ENCODE measurements at places on chromosomes 3 and 15.

- DNase-seq = no peak
Measured at GRCh38 chr3:128559486-128560225, 66.7 kb upstream of the GATA2 start.

GRCh38 chr3:133213937-133214336 is 175.7 kb downstream of the TMEM108 start:
- DNase-seq = no peak

GRCh38 chr3:45841420-45841756 is 531 bp downstream of the LZTFL1 start:
- DNase-seq = no peak

GRCh38 chr15:64017591-64018163 is 28.6 kb downstream of the DAPK2 start:
- no peak for DNase-seq

DNA sequence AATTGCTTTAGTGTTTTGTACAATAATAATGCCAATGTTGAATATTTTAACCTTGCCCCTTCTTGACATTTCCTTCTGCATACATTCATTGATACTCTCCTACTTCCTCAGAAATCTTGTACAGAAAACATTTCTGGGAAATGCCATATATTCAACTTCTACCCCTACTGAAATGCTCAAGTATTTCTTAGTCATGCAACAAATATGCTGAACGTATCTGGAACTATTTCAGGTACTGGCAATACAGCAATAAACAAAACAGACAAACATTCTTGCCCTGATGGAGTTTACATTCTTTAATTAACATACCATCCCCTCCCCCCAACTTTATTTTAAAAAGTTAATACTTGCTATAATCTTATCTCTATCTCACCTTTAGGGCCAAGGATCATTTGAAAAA is 147.2 kb downstream of the STAG1 start:
- DNase-seq = no peak

DNA sequence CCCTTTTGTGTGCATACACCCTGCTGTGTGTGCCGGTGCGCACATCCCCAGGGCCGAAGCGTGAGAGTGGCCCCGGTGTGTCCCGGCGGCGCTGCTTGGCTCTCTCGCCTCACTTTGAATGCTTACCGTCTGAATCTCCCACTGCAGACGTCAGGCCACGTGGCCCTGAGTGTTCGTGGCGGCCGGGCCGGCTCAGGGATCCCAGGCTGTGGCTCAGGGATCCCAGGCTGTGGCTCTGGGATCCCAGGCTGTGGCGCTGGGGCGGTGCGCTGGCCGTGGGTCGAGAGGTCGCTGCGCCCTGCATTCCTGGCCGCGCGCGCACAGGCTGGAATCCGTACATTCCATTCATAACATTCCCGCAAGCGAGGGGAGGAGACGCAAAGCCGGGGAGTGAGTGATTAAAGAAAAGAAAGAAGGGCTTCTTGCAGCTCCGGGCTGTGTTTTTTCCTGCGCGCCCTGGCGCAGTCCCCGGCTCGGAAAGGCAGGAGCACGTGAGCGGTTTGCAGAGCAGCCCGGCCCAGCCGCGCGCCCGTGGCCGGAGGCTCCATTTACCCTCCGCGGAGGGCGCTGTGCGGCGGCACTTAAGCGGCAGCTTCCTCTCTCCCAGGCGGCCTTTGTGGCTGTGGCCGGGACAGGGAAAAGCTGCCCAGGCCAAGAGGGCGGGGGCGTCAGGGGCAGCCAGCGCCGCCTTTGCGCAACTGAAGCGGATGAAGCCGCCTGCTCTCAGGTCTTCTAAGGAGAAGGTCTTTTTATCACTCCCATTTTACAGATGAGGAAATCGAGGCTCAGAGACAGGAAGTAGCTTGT is 87.0 kb upstream of the ALDH1L1 start:
- no peak for DNase-seq

GRCh38 chr3:99774467-99774866 is 43.2 kb upstream of the CMSS1 start:
- DNase-seq = no peak

- no peak for DNase-seq
Measured at GRCh38 chr3:194792368-194792767, 106.7 kb downstream of the FAM43A start.

GRCh38 chr3:12986986-12987385 is 86.2 kb downstream of the IQSEC1 start:
- no peak for DNase-seq

DNA sequence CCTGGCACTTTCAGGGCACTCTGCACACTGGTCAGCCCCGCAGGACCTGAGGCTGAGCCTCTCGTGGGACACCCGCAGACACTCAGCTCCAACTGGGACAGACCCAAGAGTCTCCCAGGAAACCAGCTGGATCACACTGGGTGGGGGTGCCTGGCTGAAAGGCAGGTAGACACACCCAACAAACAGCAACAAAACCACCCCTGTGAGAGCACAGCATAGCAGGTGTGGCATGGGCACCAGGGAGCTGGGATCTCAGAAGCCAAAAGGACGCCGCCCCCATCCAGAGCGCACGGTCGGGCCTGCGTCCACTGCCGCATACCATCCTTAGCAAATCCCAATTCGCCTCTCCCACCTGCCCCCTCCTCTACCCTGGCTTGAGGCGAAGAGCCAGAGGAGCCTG is 154.2 kb upstream of the LINGO1 start:
- DNase-seq = no peak

- DNase-seq = no peak
Measured at GRCh38 chr3:25156626-25157025, 271.4 kb upstream of the RARB start.

- DNase-seq = no peak
Measured at GRCh38 chr3:24154013-24154695, 209.1 kb downstream of the NR1D2 start.

DNA sequence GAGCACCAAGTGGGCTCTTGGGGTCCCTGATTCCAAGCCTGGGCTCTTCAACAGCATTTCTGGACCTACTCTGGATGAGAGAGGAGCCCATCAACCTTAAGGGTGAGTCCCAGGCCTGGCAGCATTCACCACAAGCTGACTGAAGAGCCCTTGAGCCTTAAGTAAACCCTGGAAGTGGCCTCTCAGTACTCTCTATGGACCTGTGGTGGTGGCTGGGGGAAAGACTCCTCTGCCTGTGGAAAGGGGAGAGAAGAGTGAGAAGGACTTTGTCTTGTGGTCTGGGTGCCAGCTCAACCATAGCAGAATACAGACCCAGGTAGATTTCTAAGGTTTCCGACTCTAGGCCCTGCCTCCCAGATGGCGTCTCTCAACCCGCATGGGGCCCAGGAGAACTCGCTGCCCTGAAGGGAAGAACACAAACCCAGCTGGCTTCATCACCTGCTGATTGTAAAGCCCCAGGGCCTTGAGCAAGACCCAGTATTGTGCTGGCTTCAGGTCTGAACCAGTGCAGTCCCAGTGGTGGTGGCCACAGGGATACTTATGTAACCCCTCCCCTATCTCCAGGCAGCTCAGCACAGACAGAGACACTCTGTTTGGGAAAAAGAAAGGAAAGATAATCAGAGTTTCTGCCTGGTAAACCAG is 71.4 kb downstream of the TFDP2 start:
- no peak for DNase-seq

- DNase-seq = no peak
Measured at GRCh38 chr15:63212050-63213004, 22.9 kb downstream of the RAB8B start.

GRCh38 chr15:97383516-97383915 is 577.0 kb upstream of the ARRDC4 start:
- peak; percentile 28 for DNase-seq

DNA sequence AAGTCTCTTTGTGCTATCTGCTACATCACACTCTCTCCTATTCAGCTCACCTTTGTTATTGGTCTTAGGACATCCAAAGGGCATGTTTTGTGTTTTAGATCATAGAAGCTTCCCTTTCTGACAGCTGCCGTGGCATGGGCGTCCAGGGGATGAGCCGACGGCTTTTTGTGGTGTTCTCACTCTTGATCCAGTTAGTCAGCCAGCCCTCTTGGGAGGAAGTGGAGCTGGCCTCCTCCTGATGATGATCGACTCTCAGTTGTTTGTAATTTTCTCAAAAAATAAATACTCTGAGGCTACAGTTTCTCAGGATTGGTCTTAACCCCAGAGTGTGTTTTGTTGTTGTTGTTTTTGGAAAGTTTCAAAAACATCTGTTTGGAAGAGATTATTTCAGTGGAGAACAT is 34.4 kb downstream of the BOC start:
- DNase-seq = no peak

- DNase-seq = no peak
Measured at GRCh38 chr3:100158918-100159330, 44.6 kb upstream of the FILIP1L start.

- no peak for DNase-seq
Measured at GRCh38 chr15:58410353-58410752, 21.4 kb upstream of the LIPC start.

DNA sequence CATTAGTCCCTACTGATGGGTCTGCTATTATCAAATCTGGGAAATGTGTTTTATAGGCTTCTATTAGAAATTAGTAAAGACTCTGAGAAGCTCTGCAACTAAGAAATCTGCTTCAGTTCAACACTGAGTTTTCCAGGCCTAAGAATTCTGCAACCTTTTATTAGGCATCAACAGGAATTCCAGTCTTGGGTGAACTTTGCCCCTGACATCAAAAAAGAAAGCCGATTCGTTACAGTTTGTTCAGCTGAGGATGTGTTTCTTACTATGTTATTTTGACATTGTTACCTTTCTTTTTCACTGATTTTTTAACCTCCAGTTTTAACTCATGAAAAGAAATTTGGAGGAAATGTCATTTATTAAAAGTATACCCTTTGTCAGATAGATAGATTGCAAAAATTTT is 131.5 kb upstream of the KCNH8 start:
- DNase-seq = no peak

DNA sequence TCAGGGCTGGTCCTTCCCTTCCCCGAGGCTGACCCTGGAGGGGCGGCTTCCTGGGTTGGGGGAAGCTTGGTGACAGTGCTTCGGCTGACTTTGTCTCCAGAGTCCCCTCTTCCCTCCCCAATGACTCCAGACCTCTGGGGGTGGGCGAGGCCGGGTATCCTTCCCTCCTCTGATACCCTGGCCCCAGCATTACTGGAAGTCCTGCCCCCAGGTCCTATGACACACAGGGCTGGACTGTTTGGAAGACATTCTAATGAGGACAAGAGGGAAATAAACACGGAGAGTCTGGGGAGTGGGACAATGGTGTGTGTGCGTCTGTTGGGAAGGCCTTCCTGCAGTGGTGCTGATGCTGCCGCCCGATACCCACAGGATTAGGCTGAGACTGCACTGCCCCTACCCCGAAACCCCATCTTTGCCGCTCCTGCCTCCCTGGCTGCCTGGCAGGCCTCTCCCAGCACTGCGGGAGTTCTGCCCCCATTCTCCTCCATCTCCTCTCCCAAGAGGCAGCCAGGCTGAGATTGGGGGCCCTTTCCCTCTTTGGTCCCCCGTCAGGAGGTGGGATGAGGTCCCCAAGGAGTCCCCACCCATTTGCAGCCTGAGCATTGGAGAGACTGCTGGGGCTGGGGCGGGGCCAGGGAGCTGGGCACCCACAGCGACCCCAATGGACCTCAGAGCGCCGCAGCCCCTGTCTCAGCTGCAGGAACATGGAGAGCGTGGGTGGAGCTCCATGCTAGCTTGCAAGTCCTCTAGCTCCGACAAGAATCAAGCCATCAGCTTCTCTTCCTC is 29.7 kb upstream of the FBLN2 start:
- no peak for DNase-seq

DNA sequence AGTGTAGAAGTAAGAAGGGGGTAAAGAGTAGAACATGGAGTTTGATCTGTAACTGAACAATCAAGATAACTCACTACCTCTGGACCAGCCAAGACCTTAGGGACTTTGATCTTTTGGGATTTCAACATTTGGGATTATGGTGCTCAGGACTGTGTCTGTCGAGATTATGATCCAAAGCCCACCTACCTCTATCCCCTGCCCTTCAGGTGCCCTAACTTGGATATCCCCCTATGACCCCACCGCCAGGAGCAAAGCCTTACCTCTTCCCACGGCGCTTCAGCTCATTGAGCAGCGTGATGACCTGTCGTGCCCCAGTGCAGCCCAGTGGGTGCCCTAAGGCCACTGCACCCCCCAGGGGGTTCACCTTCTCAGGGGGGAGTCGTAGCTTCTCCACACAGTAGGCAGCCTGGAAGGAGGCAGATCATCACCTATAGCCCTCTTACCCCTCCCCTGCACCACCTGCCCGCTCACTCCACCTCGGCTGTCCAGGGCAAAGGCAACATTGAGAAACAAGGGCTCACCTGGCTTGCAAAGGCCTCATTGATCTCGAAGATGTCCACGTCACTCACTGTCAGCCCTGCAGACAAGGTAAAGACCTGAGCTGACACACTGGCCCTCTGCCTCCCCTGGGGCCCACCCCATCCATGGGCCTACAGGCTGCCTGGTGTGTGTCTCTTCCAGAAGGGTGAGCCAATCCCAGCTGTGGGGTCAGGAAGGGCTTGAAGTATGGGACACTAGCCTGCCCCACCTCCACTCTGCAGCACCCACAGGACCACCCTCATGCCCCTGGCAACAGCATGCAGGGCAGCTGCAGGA is 11.4 kb downstream of the ACAA1 start:
- DNase-seq = no peak

- DNase-seq = no peak
Measured at GRCh38 chr3:76203578-76203977, 418.2 kb upstream of the ZNF717 start.

Data from NCI-H1417 treated with DMSO at 0.1 percent for 48 hours (cell line).